Cerebellum (tissue), 4 donors: ENCODE measurements at places on chromosomes 16 and 17. TPM values are rescaled to one million over a fixed set of nuclear protein-coding genes. Genes with fewer than 3 reads are reported as not detected.

Gene EFCAB5
- total RNA-seq: 2.4 TPM

Gene NPIPB13
- 4.6 TPM for total RNA-seq

Gene TEKT3
- 0.82 TPM for total RNA-seq

Gene SPATA22
- 0.64 TPM for total RNA-seq

Gene SLC16A3
- total RNA-seq: 3.7 TPM

Gene PDILT
- total RNA-seq: not detected

Gene EVPLL
- total RNA-seq: not detected

Gene LLGL2
- total RNA-seq: 1.1 TPM

Gene VMO1
- not detected for total RNA-seq

Gene CHRNE
- total RNA-seq: 1.5 TPM

Gene FBF1
- 22.4 TPM for total RNA-seq

Gene OR1A1
- not detected for total RNA-seq

Gene MT1F
- 3.4 TPM for total RNA-seq

Gene GJC1
- 32.5 TPM for total RNA-seq

Gene FOXJ1
- 7.8 TPM for total RNA-seq

Gene METTL23
- total RNA-seq: 11.1 TPM

Gene SUPT4H1
- total RNA-seq: 26.7 TPM

Gene DNAI2
- total RNA-seq: 0.45 TPM

Gene AHSP
- total RNA-seq: 10.1 TPM

Gene MLKL
- 0.91 TPM for total RNA-seq

Gene XPO6
- total RNA-seq: 87.2 TPM

Gene TMC6
- 6.2 TPM for total RNA-seq

Gene OR3A3
- not detected for total RNA-seq

Gene KRTAP4-3
- total RNA-seq: not detected

Gene CCDC154
- 1.00 TPM for total RNA-seq

Gene BLTP2
- 115 TPM for total RNA-seq

Gene KRTAP4-5
- total RNA-seq: not detected

Gene VAT1L
- total RNA-seq: 19.3 TPM

Gene TMEM220
- 1.5 TPM for total RNA-seq

Gene METTL9
- 138 TPM for total RNA-seq

Gene NPTX1
- 17.9 TPM for total RNA-seq

Gene RAI1
- 23.0 TPM for total RNA-seq
